ENCODE measurements at places on chromosomes 13 and 19.

GRCh38 chr13:80945328-80945727 is 604.4 kb upstream of the SPRY2 start:
- no peak for DNase-seq

- peak; percentile 92 for DNase-seq
Measured at GRCh38 chr19:55160128-55160985, 2.8 kb upstream of the TNNI3 start.

GRCh38 chr19:10230861-10231611 is at the start of gene S1PR2:
Gene S1PR2 (minus strand): TSS chr19:10231331. CDS start chr19:10224905, 6,426 bp downstream.
- peak; percentile 80 for DNase-seq

DNA sequence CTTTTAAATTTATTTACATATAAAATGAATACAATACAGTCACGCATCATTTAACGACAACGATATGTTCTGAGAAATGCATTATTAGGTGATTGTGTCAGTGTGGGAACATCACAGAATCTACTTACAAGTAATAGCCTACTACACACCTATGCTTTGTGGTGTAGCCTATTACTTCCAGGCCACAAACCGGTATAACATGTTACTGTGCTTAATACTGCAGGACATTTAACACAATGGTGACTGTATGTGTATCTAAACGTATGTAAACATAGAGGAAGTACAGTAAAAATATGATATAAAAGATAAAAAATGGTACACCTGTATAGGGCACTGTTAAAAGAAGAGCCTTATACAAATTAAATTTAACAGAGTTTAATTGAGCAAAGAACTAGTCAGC is 62.4 kb upstream of the KLHL1 start:
- DNase-seq, result no peak

DNA sequence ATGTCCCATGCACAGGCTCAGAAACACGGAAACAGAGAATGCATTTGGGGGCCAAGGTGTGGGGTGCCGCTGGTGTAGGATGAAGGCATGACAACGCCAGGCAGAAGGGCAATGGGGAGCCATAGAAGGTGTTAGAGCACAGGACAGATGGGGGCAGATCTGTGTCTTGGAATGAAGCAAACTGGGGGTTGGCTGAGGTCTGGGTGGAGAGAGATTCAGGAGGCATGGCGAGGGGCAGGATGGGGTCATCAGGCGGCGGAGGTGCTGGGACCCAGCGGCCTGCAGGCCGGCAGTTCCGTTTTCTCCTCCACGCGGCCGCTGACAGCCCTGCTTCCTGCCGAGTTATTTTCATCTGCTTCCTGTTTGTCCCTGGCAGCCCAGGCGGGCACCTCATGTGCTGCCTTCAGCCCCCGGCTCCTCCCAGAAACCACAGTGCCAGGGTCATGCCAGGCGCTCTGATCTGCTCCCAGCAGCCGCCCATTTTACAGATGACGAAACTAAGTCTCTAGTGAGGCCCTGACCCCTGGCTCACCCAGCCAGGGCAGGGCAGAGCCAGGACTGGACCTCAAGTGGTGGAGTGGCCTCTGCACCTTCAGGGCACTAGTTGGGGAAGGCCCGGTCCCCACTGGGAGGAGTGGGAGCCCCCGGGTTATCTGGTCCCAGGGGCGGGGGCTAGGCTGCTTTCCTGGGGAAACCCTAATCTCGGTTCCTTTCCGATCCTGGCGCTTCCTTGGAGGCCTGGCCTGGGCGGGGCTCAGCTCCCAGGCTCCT is 2.2 kb downstream of the ARHGAP45 start:
- no peak for DNase-seq

DNA sequence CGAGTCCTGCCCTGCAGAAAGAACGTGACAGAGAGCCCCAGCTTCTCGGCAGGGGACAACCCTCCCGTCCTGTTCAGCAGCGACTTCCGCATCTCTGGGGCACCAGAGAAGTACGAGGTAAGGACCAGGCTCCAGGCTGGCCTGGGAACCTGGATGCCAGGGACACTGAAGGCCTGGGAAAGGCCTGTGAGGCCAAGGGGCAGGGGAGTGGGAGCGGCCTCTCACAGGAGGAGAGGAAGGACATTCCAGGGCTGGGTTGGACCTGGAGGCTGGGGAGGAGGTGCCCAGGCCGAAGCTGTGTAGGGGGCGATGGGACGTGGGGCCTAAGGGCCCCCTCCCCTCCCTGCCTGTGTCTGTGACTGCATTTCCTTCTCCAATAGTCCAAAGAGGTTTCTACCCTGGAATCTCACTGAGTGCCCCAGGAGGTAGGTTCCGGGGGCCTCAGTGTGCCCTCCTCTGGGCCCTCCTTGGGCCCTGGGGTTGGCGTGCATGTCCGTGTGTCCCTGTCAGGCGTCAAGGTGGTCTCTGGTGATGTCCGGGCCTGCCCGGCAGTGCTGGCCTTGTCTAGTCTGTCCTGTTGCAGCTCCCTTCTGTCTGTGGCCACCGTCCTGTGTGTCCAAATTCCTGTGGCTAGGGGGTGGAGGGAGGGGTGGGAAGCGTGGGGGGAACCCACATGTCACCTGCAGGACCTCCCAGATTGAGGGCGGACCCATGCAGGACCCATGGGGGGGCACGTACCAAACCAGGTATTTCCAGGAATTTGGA is 16.9 kb upstream of the CD22 start:
- DNase-seq, result no peak

- no peak for DNase-seq
Measured at GRCh38 chr19:47626238-47626637, 17.3 kb downstream of the BICRA start.

GRCh38 chr19:32058131-32058530 is 287.3 kb upstream of the ZNF507 start:
- no peak for DNase-seq

DNA sequence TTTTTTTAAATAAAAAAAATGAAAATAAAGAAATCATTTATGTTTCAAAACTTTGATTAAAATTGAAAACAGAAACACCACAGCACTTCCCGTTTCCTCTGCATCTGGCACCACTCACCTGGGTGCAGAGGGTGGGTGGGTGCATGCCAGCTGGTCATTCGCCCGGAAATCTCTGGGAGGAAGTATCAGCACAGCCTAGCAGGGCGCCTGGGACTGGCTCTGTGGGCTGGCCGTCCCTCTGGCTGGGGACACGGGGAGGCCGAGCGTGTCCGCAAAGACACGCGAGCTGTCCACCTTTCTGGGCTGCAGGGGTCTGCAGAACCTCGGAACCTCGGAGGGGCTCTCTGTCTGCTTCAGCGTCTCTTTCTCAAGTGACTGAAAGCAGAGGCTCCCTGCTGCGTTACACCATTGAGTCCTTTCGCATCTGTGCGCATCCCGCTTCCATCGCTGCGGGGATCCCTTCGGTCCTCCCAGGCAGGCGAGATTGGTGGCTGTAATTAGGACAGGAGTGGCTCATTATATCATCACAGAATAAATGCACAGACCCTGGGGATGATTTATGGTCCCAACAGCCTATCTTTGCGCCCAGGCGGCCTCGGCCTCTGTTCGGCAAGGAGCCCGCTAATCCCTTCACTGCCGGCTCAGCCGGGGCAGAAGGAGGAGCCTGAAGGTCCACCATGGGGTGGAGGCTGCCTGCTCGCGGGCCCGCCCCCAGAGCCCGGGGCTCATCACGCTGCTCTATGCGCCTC is 17.2 kb downstream of the CRTC1 start:
- DNase-seq, result no peak

GRCh38 chr19:43779147-43779819 is 1.5 kb downstream of the KCNN4 start:
- no peak for DNase-seq

DNA sequence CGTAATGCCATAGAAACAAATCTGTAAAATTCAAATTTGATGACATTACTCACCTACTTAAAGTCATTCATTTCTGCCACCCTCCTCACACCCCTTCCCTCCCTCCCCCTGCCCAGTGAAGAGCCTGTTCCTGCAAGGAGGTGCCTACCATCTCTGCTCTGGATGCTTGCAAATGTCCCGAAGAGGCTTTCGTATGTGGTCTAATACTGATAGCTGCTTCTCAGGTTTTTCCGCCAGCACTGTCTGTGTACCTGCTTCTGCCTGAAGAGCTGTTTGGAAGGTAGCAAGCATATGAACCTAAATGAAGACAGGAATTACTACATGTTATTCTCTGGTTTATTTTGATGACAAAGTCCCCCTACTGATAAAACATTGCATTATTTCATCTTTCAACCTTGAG is 57.1 kb downstream of the GPALPP1 start:
- DNase-seq, result no peak

- DNase-seq, result peak; percentile 15
Measured at GRCh38 chr19:16627193-16627927, 644 bp downstream of the MED26 start.

GRCh38 chr13:33132644-33133440 is 116.6 kb downstream of the KL start:
- DNase-seq, result no peak

GRCh38 chr13:113466383-113466782 is 13.1 kb upstream of the ADPRHL1 start:
- no peak for DNase-seq

GRCh38 chr19:32748497-32748896 is 28.9 kb downstream of the TDRD12 start:
- DNase-seq, result no peak

DNA sequence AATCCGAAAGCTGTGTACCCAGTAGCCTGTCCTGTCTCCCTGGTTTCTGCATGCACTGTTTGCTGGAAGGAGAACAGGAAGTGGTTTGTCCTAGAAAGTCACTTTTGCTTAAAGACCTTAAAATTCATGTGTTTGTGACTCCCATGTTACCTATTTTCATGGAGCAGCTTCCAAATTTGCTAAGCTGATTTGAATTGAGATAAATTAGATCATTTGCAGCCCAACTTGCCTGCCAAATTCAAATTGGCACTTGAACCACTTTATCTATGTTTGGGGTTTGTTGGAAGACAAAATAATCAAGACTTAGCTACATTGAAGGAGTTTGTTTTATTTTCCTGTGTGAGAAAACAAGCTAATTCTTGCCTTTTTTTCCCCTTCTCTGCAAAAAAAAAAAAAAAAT is 532.5 kb downstream of the DIAPH3 start:
- DNase-seq, result no peak

GRCh38 chr19:55176076-55176475 is 4.0 kb downstream of the SYT5 start:
- no peak for DNase-seq

DNA sequence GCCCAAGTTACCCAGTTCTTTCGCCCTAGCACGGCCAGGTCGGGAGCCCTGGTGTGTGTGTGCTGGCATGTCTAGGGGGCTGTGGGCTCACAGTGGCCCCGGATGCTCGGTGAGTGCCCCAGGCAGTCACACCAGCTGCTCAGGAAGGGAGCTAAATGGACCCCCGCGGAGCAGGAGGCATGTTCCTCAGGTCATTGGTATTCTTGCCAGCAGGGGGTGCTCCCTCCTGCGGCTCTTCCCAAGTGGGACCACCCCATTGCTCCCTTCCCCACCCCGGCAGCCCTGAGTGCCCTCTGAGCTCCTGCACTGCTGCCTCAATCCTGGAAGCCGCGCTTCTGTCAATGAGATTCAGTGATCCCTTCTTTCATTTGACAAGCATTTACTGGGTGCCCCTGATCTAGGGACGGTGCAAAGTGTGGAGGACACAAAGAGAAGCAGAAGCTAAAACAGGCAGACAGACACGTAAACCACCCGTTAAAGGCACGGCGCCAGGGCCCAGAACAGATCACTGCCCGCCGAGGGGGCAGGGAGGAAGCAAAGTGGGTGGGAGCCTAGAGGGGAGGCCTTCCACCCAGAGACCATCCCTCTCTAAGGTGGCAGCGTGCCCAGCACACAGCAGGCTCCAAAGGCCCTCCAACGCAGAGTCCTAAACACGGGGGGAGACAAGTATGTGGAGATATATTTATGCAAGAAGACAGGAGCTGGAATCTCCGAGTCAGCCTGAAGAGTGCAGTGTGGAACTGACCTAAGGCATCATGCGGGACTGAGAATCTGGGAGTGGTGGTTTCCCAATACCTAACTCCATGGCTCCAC is 5.2 kb upstream of the ADPRHL1 start:
- DNase-seq, result peak; percentile 19

GRCh38 chr19:8468761-8469373 is 24.1 kb downstream of the HNRNPM start:
- no peak for DNase-seq

GRCh38 chr19:2736550-2737190 is 3.1 kb downstream of the SLC39A3 start:
- DNase-seq, result no peak

GRCh38 chr13:80973721-80974120 is 632.8 kb upstream of the SPRY2 start:
- DNase-seq, result no peak

GRCh38 chr13:113817860-113818691 is 45.8 kb downstream of the GAS6 start:
- no peak for DNase-seq

DNA sequence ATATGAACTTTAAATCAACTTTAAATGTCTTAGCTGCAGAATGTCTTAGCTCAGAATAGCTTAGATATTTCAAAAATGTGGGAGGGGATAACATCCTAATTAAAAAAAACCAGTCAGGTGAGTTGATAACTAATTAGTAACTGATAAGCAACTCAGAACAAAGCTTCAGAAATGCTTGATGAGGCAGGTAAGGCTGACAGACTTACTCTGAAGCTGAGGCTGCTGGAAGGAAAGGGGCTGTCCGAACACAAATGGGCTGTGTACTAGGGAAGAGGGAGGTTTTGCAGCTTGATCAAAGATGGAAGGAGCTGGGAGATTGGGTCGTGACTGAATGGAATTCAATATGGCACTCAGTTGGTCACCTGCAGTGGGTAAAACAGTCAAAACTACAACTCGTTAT is 91.2 kb upstream of the FBXL3 start:
- no peak for DNase-seq

DNA sequence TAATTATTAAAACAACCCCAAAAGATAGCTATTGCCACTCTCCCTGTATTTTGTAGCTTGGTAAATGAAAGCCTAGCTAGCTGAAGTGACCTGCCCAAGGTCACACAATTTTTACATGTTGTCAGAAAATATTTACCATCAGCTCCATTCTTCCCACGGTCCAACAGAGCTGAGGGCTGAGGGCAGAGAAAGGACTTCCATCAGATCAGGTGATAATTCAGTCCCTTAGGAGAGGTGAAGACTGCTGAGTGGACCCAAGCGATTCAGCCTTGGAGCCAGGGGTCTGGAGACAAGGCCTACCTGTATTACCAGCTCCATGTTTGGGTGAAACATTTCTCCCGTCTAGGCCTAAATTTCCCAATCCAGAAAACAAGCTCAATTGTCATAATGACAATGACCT is 149.5 kb upstream of the TSHZ3 start:
- no peak for DNase-seq

DNA sequence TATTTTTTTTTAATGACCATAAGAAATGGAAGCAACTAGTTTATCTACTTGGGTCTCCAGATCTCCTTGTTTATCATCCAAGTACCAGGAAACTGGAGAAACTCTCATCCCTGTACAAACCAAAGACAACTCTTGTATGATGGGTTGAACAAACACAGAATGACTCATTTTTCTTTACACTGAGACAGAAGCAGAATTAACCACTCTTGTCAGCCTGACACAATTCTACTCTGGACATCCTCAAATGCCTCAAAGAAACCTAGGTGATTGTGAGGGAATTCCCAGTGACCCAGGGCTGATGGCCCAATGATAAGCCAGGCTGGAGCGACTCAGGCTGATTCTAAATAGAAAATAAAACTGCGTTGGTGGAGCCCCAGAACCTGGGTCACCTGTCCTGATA is 151.5 kb downstream of the ZNF737 start:
- no peak for DNase-seq

- no peak for DNase-seq
Measured at GRCh38 chr13:51330791-51331190, 8.7 kb upstream of the SERPINE3 start.
